ENCODE measurements at places on chromosomes 13 and 19. TPM values are rescaled to one million over a fixed set of nuclear protein-coding genes. Genes with fewer than 3 reads are reported as not detected.

DNA sequence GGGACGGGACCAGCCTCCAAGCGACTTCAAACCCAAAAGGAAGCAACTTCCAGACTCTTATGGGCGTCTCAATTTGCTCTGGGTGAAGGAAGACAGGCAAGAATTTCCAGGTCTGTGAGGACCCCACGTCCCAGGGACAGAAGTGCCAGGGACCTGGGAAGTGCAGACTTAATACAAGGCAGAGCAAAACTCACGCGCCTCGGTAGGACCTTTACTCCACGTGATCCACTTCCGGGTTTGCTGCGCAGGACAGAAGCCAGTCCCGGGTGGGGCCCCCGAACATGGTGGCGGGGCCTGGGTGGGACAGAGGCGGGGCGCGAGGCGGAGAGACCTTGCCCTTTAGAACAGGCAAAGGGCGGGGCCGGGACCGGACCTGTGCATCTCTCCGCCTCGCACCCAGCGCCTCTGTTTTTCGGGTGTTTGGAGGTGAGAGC is 9.3 kb downstream of the ZNF611 start:
- DNase-seq: no peak
- no peaks in the 10 kb centered on the region for H3K4me1 ChIP-seq
- H3K36me3 ChIP-seq: peaks cover 50% of the 10 kb centered on the region
- H3K27me3 ChIP-seq: no peaks in the 10 kb centered on the region
- H3K4me3 ChIP-seq: no peak overlapping the region
- no peak overlapping the region for H3K27ac ChIP-seq

GRCh38 chr13:75790198-75790970 is 154.3 kb downstream of the LMO7 start:
- no peaks in the 10 kb centered on the region for H3K27me3 ChIP-seq
- no peak for DNase-seq
- H3K4me3 ChIP-seq: no peak overlapping the region

DNA sequence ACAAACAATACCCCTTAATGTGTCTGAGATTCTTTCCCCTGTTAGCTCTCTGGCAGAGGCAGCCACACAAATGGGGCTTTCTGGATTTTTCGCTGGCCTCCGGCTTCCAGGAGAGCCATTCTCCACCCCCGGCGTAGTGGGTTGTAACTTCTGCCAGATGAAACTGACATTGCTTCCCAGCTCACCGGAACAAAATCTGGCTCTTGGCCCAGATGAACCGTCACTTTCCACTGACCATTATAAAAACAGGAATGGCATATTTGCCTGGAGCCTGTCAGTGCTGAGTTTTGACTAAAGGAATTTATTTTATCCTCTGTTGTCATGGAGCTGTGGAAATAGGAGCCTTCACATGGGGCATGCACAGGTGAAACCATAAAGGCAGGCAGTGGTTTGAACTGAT is 120.6 kb upstream of the GPR12 start:
- peaks cover 2% of the 10 kb centered on the region for H3K4me1 ChIP-seq
- H3K36me3 ChIP-seq: peaks cover 25% of the 10 kb centered on the region
- H3K4me3 ChIP-seq: no peak overlapping the region
- no peaks in the 10 kb centered on the region for H3K27me3 ChIP-seq

The PLK5 gene
- total RNA-seq: 0.50 TPM

DNA sequence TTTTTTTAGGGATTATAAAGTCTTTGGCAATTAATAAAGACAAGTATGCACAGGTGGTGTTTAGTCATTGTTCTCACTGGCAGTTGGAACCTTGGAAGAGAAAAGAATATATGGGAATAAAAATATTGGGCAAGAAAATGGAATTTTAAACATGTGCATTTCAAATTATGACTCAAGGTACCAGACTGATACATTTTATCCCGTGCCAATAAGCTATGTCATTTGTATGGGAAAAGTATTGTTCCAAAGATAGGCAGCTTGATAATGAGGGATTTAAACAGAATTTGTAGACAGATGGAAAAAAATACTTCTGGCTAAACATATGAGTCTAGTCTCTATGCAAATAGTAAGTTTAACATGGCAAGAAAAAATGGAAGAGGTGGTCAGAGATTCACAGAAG is 169.5 kb upstream of the UFM1 start:
- no peak overlapping the region for H3K27ac ChIP-seq
- no peaks in the 10 kb centered on the region for H3K36me3 ChIP-seq

DNA sequence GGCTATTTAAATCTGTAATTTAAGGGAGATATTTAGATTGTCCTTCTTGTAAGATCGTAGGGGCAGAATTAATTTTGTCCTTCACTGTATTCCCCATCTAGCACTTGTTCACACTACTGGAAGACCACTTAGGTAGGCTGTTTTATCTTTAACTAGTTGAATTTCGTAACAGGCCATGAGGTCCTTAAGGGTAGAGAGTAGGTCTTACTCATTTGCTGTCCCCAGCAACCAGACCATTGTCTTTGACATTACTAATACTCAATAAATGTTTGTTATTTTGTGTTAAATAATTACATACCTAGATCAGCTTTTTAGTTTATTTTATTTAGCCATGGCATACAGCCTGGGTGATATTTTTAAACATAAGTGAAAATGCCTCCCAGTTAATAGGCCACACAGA is 177.1 kb downstream of the PCCA start:
- H3K27me3 ChIP-seq: no peaks in the 10 kb centered on the region
- H3K36me3 ChIP-seq: peaks cover 15% of the 10 kb centered on the region
- H3K27ac ChIP-seq: no peak overlapping the region
- H3K4me3 ChIP-seq: no peak overlapping the region
- no peaks in the 10 kb centered on the region for H3K4me1 ChIP-seq

- H3K27me3 ChIP-seq: no peaks in the 10 kb centered on the region
- no peaks in the 10 kb centered on the region for H3K4me1 ChIP-seq
- no peak overlapping the region for H3K4me3 ChIP-seq
- DNase-seq: no peak
- no peaks in the 10 kb centered on the region for H3K36me3 ChIP-seq
These were observed 6.0 kb upstream of the HAS1 start for GRCh38 chr19:51729781-51730180.

- DNase-seq: no peak
- H3K4me1 ChIP-seq: no peaks in the 10 kb centered on the region
- H3K4me3 ChIP-seq: no peak overlapping the region
- no peaks in the 10 kb centered on the region for H3K36me3 ChIP-seq
- H3K27ac ChIP-seq: no peak overlapping the region
These were observed 1.7 kb upstream of the SMAD9 start for GRCh38 chr13:36921631-36922301.

DNA sequence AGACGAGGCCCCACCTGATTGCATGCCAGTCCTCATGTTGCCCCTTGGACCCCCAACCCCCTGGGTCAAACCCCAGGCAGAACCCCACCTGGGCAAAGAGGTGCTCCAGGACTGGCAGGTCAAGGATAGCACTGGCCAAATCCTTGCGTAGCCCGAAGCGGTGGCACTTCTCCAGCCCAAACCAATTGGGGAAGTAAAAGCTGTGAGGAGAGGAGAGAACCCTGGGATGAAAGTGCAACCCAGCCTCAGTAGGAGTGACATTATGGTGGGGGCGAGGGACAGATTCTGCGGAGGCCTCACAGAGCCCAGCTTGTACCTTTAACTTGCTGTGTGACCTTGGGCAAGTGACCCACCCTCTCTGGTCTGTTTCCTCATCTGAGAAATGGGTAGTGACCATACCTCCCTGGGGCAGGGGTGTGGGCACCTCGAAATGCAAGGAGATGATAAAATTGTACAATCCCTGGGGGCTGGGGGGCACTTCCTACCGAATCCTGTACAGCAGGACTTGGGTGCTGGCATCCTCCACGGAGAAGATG is 4.4 kb downstream of the JAK3 start:
- H3K27ac ChIP-seq: no peak overlapping the region
- H3K4me3 ChIP-seq: peak overlapping the region; percentile 78
- no peak for DNase-seq
- no peaks in the 10 kb centered on the region for H3K27me3 ChIP-seq
- no peaks in the 10 kb centered on the region for H3K4me1 ChIP-seq

DNA sequence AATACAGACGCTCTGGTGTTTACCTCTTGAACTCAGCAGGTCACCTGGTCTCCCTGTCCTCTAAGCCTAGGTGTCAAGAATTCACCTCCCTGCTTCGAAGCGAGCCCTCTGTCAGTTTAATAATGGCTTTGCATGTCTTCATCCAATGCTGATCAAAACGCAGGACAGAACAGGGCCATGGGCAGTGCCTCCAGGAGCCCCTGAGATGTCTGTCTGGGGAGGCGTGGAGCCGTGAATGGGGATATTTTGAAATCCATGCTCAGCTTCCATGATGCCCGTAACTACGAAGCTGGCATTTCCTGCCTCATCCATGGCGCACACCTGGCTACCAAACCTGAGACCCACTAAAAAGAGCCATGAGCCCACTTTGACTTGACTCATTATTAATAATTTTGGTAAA is 113.7 kb downstream of the RAB20 start:
- peaks cover 7% of the 10 kb centered on the region for H3K36me3 ChIP-seq
- no peak overlapping the region for H3K4me3 ChIP-seq
- no peak overlapping the region for H3K27ac ChIP-seq

Data from H9 (cell line).